ENCODE measurements at places on chromosomes 12 and 14.

GRCh38 chr12:49730050-49730449 is 11.3 kb upstream of the TMBIM6 start:
- DNase-seq: no peak

- DNase-seq: peak; percentile 77
These were observed 37.6 kb upstream of the BCL2L14 start for GRCh38 chr12:12032851-12033797.

GRCh38 chr14:65738339-65738738 is 325.8 kb downstream of the FUT8 start:
- DNase-seq: no peak

DNA sequence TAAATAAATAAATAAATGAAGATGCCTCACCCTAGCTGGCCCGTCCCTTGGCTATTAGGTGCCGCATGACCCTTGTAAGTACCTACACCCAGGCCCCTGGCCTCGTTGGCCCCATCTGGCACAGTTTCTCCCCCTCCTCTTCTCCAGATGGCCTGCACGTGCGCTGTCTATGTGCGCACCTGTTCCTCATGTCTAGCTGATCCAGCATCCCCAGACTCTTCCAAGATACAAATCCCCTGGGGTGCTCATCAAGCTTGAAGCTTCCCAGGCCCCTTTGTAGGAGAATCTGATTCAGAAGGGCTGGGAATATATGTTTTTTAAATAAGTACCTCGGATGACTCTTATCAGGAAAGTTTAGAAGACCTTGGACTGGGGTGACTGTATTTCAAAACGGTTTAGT is 133.3 kb downstream of the CHST11 start:
- DNase-seq: no peak

DNA sequence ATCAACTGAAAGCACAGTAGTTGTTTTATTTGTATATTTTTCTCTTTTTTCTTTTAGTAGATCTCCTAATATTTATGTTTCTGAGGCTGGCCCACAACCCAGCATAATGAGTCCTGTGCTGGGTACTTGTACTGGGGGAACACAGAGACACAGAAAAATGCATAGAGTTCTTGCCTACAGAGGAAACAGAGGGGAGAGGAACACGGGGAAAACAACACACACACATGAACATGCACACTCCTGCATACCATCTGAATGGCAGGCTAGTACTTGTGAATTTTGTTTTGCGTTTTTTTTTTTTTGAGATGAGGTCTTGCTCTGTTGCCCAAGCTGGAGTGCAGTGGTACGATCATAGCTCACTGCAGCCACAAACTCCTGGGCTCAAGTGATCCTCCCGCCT is 21.3 kb downstream of the PITPNM2 start:
- DNase-seq: no peak

GRCh38 chr14:34220921-34221320 is 241.1 kb downstream of the SPTSSA start:
- DNase-seq: no peak

All from progenitor cell of endocrine pancreas (in vitro differentiated cells).